ENCODE measurements at places on chromosomes 13 and 19. TPM values are rescaled to one million over a fixed set of nuclear protein-coding genes. Genes with fewer than 3 reads are reported as not detected.

DNA sequence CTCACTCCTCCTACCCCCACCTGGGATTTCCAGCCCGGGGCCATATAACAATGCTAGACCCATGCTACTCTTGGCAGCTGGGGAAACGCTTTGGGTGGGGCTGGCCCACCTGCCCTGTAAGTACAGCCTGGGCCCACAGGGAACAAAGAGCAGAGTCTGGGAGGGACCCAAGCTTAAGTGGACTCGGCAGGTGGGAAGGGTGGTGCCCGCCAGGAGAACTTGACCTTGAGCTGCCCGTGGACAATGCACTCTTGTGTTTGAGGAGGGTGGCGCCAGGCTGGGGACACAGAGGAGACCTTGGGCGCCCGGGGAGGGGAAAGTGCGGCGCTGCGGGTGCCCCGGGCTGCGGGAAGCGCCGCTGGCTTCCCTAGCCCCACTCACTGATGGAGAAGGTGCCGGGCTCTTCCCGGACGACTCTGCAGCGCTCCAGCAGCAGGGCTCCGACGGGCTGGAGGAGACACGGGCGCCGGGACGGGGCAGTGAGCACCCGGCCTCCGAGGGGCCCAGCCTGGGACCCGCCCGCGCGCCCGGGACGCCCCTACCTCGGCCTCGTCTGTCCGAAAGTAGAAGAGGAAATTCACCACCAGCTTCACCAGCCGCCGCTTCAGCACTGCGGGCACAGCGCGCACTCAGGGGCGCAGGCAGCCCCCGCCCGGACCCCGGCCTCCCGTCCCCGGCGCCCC, 607 bp downstream of the PLEKHJ1 start:
- no peak for DNase-seq

The ZNF99 gene
- total RNA-seq: not detected

The HPN gene
- total RNA-seq: not detected

The ZNF837 gene
- total RNA-seq: 3.7 TPM

GRCh38 chr13:40384976-40385857, 281.2 kb downstream of the FOXO1 start:
- no peak for DNase-seq

DNA sequence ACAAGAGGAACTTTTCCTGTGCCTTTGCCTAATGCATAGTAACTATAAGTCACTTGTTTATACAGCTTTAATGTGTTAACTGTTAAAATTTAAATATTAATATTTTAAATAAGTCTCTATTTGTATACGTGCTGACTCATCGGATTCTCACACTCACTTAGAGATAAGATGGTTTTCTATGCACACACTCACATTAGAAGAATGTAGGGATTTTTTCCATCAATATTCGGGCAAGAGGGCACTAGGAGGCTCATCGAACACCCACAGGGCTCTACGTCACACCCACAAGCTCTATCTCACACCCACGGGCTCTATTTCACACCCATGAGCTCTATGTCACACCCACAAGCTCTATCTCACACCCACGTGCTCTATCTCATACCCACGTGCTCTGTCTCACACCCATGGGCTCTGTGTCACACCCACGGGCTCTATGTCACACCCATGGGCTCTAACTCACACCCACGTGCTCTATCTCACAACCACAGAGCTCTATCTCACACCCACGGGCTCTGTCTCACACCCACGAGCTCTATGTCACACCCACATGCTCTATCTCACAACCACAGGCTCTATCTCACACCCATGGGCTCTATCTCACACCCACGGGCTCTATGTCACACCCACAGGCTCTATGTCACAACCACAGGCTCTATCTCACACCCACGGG, 73.4 kb downstream of the COL4A2 start:
- no peak for DNase-seq

The KIR3DL2 gene
- total RNA-seq: not detected

DNA sequence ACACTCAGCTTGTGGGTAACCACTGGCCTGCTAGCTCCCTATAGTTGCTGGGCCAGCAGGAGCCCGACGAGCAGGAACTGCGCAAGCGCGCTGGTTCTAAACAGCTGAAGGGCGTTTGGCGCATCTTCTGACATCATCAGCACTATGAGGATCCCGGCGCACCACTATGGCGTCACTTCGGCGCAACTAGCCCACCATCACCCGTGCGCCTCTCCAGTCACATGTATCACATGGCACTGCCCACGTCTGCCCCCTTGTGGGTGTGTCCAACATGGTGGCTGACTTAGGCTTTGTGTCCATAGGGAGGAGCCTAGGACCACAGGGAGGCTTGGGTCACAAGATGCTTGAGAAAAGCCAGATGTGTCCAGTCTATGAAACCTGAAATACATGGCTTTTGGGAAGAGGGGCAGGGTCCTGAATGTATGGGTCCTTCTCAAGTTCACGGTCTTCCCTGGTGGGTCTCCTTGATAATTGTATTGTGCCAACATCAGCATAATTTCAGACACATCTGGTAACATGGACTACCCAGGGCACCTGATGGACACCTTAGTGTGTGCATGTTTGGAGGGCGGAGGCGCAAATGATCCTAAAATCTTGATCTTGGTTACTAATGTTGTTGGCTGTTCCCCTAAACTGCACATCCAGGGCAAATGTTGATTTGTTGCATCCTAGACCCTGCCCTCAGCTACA, 18.0 kb downstream of the KLK4 start:
- no peak for DNase-seq

GRCh38 chr13:36717966-36718545, 44.2 kb downstream of the SERTM1 start:
- DNase-seq: no peak
